NCI-H446 treated with DMSO at 0.1 percent for 48 hours (cell line): ENCODE measurements at places on chromosomes 4 and X.

DNA sequence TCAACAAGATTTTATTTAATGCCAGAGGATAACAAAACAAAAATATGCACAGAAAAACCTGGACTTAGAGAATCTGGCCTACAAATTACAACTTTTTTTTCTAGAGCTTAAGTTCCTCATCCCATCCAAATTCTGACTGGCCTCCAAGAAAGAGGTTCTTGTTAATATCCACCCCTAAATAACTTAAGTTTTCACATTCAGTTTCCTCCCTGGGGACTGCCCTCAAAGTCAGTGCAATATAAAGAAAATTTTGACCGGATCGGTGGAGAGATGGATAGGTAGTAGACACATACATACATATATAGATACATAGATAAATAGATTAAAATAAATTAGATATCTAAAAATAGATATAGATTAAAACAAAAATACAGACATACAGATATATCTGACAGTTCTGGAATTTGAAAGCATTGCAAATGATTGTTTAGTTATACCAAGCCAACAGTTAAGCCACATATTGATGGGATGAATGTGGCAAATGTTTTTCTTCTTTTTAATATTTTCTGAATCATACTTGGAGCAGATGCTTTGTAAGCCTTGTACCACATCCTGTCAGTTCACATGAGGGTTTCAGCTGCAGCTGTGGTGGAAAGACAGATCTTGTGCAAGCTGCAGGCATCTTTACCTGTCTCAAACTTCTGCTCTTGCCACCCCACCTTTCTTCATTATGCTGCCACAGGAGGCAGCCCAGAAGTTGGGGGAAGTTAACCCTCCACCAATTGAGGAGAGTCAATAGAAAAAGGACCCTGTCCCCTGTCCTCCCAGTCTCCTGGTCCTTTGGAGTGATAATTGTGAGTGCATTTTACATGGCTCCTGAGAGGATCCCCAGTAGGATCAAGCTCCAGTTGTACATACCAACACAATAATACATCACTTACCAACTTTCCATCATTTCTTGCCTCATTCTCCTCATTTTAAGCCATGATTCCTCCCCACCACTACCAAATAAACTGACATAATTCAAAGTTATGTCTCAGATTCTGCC is 58.5 kb upstream of the PRDM8 start:
- no peak for DNase-seq

- DNase-seq, result no peak
Measured at GRCh38 chrX:2823795-2824386, 4.8 kb upstream of the GYG2 start.

DNA sequence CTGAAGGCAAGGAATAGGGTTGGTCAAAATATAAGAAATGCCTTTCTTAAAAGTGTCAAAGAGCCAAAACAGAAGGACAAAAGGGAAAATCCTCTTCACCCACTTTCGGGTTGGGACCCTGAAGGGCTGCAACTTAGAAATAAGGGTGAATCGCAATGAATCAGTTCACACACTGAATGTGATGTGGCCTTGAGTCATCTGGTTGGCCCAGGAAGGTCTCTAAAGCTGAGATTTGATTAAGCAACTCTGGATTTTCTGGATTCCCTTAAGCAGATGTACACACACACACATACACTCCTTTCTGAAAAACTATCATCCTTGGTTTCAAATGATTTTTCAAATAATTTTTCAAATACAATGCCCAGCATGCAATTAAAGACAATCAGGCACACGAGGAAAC is 13.1 kb downstream of the TAB3 start:
- no peak for DNase-seq

GRCh38 chrX:130636277-130636676 is 234.5 kb downstream of the RBMX2 start:
- DNase-seq, result no peak

GRCh38 chr4:97665553-97665952 is 477.7 kb downstream of the STPG2 start:
- DNase-seq, result no peak

GRCh38 chrX:68659786-68660185 is 12.3 kb downstream of the STARD8 start:
- DNase-seq, result no peak

- DNase-seq, result no peak
Measured at GRCh38 chrX:17453788-17454187, 78.8 kb downstream of the NHS start.

DNA sequence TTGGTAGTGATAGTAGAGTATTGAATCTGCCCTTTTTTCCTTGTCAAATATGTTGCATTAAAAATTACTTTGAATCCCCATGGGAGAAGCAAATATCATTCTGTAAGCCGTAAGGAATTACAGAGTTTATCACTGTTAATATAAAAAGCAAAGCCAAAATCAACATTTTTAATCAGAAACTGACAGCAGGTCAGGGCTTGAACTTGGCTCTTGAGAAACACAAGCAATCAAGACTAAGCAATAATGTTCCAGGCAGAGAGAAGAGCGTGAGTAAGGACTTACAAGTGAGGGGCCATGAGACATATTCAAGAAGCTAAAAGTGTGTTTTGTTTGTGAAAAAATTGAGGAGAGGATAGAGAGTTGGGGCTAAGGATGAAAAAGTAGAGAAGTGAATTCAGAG is 68.2 kb downstream of the ARHGAP6 start:
- no peak for DNase-seq

DNA sequence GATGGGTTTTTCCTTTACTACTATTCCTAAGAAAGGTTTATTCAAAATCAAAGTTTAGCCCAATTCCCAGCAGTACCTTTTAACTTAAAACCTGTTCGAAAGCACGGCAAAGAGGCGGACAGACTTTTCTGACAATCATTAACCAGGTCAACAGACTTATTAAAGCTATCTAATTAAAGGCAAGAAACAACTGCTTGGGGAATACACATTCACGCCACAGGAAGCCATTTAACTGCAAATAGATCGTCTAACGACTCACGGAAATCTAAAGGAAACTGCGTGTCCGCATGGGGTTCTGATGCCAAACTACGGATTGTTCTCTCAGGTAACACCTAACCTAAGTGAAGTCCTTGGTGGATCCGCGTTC is 663 bp upstream of the USP53 start:
- DNase-seq, result no peak

GRCh38 chrX:74061879-74062278 is 242.1 kb upstream of the ZCCHC13 start:
- no peak for DNase-seq

GRCh38 chr4:54391104-54391503 is 162.0 kb downstream of the PDGFRA start:
- no peak for DNase-seq

DNA sequence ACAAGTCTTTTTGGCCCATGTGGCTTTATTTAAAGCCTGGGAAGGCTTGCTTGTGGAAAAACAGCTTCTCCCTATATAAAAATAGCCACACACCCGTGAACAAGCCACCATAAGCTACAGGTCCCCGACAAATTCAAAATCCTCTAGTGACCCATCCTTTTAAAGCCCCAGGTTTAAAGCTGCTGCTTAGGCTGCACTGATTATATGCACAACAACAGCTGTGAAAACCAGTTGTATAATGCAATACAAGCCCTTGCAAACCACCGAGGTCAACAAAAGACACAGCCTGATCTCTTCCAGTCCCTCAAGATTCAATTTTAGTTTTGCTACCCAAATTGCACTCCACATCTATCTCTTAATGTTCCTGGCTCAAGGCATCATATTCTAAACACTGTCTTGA is 186.0 kb upstream of the WDFY3 start:
- DNase-seq, result no peak

DNA sequence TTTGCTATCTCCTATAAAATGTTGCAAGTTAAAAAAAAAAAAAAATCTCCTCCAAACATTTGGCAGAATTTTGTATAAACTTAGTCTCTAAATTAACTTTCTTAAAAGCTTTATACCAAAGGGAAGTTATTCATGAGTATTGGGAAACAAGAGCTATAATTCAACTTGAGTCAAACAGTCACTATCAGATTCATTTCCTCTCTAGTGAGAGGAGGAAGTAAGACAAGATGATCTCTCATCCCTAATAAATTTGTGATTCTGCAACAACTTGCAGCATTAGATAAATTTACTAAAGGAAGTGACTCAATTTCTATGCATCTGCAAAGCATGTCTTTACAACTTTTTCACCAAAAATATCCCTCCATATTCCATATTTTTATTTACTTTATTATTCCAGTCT is 135.4 kb upstream of the GNPDA2 start:
- no peak for DNase-seq

- DNase-seq, result no peak
Measured at GRCh38 chr4:3878678-3879077, 112.5 kb downstream of the ADRA2C start.

GRCh38 chr4:168537086-168537485 is 40.2 kb downstream of the PALLD start:
- no peak for DNase-seq

- DNase-seq, result no peak
Measured at GRCh38 chr4:25937801-25938200, 23.8 kb downstream of the SMIM20 start.

- no peak for DNase-seq
Measured at GRCh38 chr4:79682161-79682560, 274.1 kb upstream of the GK2 start.

GRCh38 chr4:74423104-74423503 is 21.8 kb upstream of the AREG start:
- DNase-seq, result no peak
